ENCODE measurements at places on chromosomes 16 and 17.

DNA sequence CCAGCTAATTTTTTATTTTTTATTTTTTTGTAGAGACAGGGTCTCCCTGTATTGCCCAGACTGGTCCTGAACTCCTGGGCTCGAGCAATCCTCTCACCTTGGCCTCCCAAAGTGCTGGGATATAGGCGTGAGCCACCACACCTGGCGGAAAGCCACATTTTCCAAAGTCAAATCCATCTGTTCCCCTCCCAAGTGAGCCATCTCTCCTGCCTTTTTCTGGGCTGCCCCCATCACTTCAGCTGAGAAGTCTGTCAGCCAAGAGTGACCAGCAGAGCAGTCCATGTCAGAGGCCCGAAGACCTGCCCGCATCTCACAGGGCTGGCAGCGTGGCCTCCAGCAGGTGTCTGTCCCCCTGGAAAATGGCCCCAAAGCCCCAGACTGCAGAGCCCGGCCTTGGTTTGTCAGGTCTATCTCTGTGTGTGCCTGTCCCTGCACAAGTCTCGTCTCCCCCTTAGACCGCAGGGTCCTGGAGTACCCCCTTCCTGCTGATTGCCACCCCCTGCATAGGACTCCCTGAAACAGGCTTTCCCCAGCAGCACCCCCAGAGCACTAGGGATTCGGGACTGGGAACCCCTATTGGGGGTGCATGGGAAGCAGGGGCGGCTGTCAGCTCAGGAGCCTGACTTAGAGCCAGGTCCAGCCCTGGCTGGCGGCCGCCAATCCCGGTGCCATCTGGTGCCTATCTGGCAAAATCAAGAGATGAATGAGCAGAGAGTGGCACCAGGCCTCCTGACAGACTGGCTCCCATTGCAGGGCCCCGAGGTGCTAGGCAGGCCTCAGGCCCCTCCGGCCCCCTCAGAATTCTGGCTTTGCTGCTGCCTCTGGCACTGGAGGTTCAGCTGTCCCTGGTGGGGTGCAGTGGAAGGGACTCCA lies 7.8 kb downstream of the TTYH2 start:
- no peak for DNase-seq

GRCh38 chr16:24583494-24583893 lies 44.1 kb downstream of the RBBP6 start:
- no peak for DNase-seq

DNA sequence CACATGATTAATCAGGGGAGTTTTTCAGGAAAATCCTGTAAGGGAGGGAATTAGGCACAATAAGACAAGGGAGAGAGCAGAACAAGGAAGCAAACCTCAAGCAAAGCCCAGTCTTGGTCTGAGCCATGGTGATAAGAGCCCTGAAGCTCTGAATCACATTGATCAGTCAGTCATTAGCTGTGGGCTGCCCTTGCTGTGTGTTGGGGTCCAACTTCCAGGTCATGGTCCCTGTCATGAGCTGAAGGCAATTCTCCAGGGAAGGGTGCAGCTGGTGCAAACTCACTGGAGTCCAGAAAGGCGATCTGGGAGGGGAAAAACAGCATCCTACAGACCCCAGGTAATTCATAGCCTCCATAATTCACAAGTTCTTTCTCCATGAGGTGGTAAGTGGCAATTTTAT lies 89.9 kb downstream of the CYLD start:
- DNase-seq: no peak

- DNase-seq: no peak
Measured at GRCh38 chr16:72921620-72922019, 126.3 kb downstream of the ZFHX3 start.

GRCh38 chr17:57365420-57365819 lies 109.1 kb downstream of the MSI2 start:
- no peak for DNase-seq

DNA sequence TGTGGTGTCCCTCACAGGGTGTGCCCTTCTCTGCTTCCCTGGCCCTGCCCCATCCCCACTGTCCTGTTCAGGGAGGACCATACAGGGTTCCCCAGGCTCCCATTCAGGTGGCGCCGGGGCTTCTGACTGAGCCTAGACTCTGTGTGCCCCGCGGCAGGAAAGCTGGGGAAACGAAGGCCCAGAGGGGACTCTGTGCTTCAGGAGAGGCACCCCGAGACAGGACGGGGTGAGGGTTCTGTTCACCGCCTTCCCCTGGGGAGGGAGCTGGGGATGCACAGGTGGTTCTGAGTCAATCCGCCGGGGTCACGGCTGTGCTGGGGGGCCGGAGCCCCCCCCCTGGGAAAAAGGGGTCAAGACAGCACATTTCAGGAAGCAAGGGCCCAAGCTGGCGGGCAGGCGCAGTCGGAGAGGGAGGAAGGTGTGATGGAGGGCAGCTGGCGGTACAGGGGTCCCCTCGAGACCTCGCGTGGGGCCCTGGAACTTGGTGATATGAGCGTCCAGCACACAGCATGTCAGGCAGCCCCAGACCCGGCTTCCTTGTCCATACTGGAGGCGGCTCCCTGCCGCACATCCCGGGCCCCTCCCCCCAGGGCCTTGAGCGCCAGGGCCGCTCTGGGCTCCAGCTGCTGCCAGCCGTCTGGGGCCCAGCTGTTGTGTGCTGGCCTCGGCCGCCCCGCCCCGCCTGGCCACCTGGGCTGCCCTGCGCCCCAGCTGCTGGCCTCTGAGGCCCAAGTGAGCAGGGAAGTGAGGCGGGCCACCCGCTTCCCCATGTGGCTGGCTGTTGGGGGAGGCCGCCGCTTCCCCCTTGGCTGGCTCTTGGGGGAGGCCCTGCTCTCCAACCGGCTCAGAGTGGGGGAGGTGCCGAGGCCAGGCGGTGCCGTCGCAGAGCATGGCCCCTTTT lies 5.6 kb upstream of the NOTUM start:
- no peak for DNase-seq

DNA sequence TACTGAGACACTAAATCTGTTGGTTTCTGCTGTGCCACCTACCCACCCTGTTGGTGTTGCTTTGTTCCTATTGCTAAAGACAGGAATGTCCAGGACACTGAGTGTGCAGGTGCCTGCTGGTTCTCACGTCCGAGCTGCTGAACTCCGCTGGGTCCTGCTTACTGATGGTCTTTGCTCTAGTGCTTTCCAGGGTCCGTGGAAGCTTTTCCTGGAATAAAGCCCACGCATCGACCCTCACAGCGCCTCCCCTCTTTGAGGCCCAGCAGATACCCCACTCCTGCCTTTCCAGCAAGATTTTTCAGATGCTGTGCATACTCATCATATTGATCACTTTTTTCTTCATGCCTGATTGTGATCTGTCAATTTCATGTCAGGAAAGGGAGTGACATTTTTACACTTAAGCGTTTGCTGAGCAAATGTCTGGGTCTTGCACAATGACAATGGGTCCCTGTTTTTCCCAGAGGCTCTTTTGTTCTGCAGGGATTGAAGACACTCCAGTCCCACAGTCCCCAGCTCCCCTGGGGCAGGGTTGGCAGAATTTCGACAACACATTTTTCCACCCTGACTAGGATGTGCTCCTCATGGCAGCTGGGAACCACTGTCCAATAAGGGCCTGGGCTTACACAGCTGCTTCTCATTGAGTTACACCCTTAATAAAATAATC lies 14.6 kb downstream of the STH start:
- DNase-seq: no peak

DNA sequence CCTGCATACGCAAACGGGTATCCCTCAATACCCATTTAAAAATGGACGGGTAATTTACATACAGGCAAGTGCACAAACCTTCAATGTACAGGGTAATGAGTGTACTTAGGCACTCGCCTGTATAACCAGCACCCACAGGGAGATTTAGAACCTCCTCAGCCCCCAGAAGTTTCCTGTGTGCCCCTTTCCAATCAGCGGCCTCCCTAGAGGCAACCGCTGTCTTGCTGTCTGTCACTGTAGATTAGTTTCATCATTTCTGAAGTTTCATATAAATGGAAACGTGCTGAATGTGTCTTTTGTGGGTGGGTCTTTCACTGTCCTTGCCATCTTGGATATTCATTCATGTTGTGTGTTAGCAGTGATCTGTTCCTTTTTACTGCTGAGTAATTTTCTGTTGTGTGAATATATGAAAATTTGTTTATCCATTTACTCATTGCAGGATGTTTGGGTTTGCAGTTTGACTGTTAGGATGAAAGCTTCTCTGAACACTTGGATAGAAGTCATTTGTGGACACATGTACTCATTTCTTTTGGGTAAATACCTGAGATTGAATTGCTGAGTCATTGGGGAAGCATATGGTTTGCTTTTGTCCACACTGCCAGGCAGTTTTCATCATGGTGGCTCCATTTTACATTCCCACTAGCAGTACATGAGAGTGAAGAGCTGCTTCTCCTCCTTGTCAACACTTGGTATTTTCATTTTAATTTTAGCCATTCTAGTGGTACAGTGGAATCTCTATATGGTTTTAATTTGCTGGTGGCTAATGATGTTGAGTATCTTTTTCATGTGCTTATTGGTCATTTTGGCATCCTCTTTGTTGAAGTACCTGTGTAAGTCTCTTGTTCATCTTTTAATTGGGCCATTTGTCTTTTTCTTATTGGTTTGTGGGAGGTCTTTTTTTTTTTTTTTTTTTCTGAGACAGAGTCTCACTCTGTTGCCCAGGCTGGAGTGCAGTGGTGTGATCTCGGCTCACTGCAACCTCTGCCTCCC lies 2.1 kb upstream of the ADCY7 start:
- DNase-seq: no peak

GRCh38 chr16:76696876-76697275 lies 419.7 kb downstream of the CNTNAP4 start:
- no peak for DNase-seq

DNA sequence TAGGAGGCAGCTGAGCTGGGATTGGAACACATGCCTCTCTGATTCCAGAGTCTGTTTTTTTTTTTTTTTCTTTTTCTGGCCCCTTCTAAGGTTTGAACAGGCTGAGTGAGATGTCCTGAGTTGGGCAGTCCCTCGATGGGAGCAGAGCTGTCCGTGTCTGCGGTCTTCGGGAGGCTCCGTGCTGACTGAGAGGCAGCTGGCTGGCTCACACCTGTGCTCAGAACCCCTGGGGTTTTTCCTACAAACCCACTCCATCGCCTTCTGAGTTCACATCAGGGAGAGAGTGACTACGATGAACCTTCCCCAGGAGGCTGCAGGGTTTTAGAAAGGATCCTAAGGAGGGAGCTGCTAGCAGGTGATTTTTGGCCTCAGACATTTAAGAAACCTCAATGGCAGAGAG lies 92.5 kb downstream of the IRF8 start:
- DNase-seq: no peak

- DNase-seq: no peak
Measured at GRCh38 chr16:68995011-68995504, 110.4 kb upstream of the HAS3 start.
